ENCODE measurements at places on chromosomes 7 and 10. TPM values are rescaled to one million over a fixed set of nuclear protein-coding genes. Genes with fewer than 3 reads are reported as not detected.
A peak's percentile ranks its signal among the peaks of the same experiment; 100 is the strongest.

SMURF1 gene
- 40.8 TPM for total RNA-seq

SMO gene
- total RNA-seq, result 29.6 TPM

GRCh38 chr7:77185866-77186265, 13.8 kb downstream of the FGL2 start:
- DNase-seq, result no peak

- peak; percentile 47 for DNase-seq
Observed at GRCh38 chr10:57018452-57018851, 657.4 kb upstream of the ZWINT start.

- DNase-seq, result no peak
Observed at GRCh38 chr10:5560817-5561703, 36.3 kb downstream of the CALML3 start.
